PC-3 (cell line): ENCODE measurements at places on chromosomes 16 and 17. TPM values are rescaled to one million over a fixed set of nuclear protein-coding genes. Genes with fewer than 3 reads are reported as not detected.

- H3K27ac ChIP-seq: peak overlapping the region; percentile 97
- H3K4me3 ChIP-seq: peak overlapping the region; percentile 64
- peaks cover 39% of the 10 kb centered on the region for H3K4me1 ChIP-seq
- no peaks in the 10 kb centered on the region for H3K27me3 ChIP-seq
- DNase-seq: peak; percentile 88
Measured at GRCh38 chr17:8056232-8056975, 17.5 kb downstream of the ALOX15B start.

DNA sequence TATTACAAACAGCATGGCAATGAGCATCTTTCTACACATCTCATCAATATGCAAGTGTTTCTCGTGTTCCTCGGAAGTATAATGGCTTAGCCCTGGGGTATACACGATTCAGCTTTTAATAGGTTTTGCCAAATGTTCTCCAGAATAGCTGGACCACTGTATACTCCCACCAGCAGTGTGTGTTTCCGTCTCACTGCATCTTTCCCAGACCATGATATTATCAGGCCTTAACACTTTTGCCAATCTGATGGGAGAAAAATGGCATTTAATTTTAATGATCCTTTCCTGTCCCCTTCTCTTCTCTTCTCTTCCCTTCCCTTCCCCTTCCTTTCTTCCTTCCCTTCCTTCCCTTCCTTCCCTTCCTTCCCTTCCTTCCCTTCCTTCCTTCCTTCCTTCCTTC lies 30.8 kb downstream of the PRKCB start:
- H3K4me3 ChIP-seq: no peak overlapping the region
- no peaks in the 10 kb centered on the region for H3K4me1 ChIP-seq
- no peak overlapping the region for H3K27ac ChIP-seq

GRCh38 chr16:11585460-11586377 lies 1.0 kb downstream of the LITAF start:
- peaks cover 16% of the 10 kb centered on the region; the same call in 1 of the 2 replicates for H3K4me1 ChIP-seq
- no peak overlapping the region for H3K27ac ChIP-seq
- no peak for DNase-seq

- no peak overlapping the region for H3K27ac ChIP-seq
- peaks cover 12% of the 10 kb centered on the region; the same call in 1 of the 2 replicates for H3K4me1 ChIP-seq
- DNase-seq: no peak
- no peaks in the 10 kb centered on the region for H3K27me3 ChIP-seq
- H3K4me3 ChIP-seq: no peak overlapping the region
Measured at GRCh38 chr16:30430428-30430970, 669 bp upstream of the DCTPP1 start.

SYNGR2 gene
- total RNA-seq: 213 and 220 TPM in 2 replicates

CETP gene
- not detected in 2 replicates for total RNA-seq
